ENCODE measurements at places on chromosomes 3 and 15.

DNA sequence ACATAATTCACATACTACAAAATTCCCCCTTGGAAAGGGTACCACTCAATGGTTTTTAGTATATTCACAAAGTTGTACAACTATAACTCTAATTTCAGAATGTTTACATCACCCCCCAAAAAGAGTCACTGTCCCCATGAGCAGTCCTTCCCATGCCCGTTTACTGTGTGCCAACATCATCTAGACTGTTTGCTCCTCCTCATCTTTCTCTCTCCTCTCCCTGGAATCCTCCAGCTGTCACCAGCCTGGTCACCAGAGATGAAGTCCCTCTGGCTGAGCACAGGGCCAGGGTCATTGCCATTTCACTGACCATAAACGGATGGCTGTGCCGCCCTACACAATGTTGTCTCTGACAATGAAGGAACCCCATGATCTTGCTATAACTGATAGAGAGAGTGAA lies 45.2 kb downstream of the C2CD4B start:
- DNase-seq = no peak

- DNase-seq = no peak
Measured at GRCh38 chr15:101049282-101049681, 130.1 kb downstream of the LRRK1 start.

- no peak for DNase-seq
Measured at GRCh38 chr3:151593928-151594327, 133.1 kb upstream of the IGSF10 start.

DNA sequence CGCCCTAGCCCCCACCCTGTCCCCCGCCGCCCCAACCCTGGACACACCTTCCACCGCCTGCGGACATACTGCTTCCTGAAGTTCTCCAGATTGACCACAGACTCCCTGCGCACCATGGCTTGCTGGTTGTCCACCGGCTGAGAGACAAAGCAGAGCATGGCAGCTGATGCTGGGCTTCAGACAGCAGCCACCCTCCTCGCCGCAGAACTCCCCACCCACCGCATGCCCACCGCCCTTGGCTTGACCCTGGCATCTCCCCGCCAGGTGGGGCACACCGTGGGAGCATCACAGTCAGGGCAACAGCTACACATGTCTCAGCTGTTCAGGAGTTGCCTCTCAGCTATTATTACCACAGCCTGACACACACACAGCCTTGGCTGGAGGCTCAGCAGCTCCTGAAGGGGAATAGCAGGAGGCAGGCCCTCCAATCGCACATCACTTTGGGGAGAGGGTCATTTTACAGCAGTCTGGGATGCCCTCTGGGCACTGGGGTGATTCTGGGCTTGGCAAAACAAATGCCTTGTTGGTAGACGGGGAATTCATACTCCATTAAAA lies 78.4 kb upstream of the HERC1 start:
- no peak for DNase-seq

GRCh38 chr3:146221276-146221675 lies 29.6 kb downstream of the PLSCR4 start:
- DNase-seq = no peak

DNA sequence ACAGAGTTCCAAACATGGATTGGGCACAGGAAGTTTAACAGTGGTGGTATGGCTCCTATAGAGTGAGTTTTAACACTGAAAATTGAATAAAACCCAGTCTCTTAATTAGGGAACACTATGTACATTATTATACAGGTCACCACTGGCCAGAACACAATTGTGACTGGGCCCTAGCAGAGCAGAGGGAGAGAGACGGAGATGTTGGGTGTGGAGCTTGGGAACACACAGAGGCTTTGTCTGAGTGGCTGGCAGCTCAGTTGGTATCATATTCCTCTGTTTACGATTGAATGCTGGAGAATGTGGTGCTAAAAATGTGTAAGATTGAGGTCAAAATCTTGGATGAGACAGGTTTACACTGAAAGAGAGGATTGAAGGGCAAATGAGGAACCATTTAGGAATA lies 6.8 kb upstream of the MOBP start:
- no peak for DNase-seq

GRCh38 chr3:71694358-71694999 lies 30.7 kb downstream of the EIF4E3 start:
- DNase-seq = no peak

Data from B cell (primary cell).